ENCODE measurements at places on chromosomes 3 and 15.

GRCh38 chr3:157542711-157543500, 39.7 kb upstream of the VEPH1 start:
- DNase-seq = peak; percentile 75

- peak; percentile 21 for DNase-seq
Observed at GRCh38 chr15:99211926-99212325, 37.5 kb downstream of the TTC23 start.

DNA sequence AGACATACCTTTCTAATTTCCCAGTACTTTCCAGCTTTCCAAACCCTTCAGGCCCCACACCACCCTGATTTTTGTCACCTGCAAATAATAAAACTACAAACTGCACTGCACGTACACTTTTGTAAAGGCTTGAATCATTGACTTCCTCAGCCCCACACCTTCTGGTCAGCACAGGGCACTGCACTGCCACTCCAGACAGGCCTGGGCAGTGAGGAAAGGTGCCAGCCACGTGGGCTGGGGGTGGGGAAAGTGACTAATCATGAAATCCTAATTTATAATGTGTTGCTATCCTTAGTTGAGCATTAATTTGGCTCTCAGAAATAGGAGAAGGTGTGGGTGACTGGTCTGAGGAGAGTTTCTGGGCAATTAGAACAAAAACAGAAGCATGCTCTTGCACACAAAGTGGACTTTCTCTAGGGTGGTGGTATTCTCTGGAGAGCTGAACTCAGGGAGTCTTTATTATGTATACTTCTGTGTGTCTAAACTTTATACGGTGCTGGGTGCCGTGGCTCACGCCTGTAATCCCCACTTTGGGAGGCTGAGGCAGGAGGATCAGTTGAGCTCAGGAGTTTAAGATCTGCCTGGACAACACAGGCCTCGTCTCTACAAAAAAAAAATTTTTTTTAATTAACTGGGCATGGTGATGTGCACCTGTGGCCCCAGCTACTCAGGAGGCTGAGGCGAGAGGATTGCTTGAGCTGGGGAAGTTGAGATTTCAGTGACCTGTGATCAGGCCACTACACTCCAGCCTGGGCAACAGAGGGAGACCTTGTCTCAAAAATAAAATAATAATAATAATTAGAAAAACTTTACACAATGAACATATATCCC, 58.2 kb upstream of the FLNB start:
- DNase-seq = no peak

- no peak for DNase-seq
Observed at GRCh38 chr3:189537135-189537534, 94.1 kb upstream of the TP63 start.

GRCh38 chr3:12049675-12050074, 45.5 kb downstream of the SYN2 start:
- peak; percentile 41 for DNase-seq

GRCh38 chr3:126126811-126127431, 43.0 kb upstream of the SLC41A3 start:
- no peak for DNase-seq

DNA sequence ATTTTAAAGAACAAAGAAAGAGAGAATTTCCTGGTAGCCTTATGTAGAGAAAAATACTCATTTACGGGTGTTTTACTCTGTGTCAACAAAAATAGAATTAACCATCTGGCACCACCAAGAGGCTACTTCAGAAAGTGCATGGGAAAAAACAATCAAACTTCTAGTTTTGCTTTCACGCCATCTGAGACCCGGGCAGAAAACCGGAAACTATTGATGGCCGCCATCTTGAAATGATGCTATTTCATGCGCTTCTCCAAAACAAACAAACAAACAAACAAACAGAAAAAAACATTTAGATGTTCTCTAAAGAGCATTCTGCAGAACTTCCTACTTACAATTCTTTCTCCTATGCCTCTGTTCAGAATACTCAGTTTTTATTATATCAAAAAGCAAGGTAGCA, 49.4 kb upstream of the SYNPR start:
- peak; percentile 51 for DNase-seq

- no peak for DNase-seq
Observed at GRCh38 chr3:53650928-53651661, 156.7 kb downstream of the CACNA1D start.

DNA sequence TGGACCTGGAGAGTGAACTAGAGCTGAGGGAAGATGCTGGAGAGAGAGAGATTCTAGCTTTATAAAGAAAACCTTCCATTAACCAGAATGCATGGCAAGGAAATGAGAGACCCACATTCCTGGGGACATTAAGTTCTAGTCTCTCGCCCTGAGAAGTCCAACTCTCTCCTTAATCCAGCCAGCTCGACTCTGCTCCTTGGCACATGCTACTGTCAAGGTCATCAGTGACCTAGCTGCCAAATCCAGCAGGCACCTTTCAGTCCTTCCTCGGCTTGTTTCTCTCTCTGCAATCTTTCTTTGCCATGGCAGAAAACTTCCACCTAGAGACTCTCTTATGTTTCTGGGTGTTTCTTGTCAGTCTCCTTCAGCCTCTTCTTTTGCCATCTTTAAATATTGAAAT, 40.3 kb downstream of the DGKG start:
- DNase-seq = no peak

- peak; percentile 97 for DNase-seq
Observed at GRCh38 chr3:69791106-69791505, 51.8 kb downstream of the MITF start.

DNA sequence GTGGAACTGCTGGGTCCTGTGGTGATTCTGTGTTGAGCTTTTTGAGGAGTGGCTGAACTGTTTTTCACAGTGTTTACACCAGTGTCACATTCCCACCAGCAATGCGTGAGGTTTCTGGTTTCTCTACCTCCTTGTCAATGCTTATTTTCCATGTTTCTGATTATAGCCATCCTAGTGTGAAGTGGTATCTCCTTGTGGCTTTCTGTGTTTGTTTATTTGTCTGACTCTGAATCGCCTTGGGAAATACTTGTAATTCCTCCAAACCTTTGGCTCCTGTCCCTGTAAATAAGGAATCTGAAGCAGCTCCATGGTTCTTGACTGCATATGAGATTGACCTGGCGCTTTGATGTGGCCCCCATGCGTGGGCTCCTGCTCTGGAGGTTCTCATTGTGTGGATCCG, 20.6 kb downstream of the FAN1 start:
- peak; percentile 85 for DNase-seq

- DNase-seq = peak; percentile 93
Observed at GRCh38 chr3:152466784-152467183, 198.1 kb downstream of the MBNL1 start.

GRCh38 chr3:141608438-141608837, 121.6 kb downstream of the RASA2 start:
- no peak for DNase-seq

Data from choroid plexus epithelial cell (primary cell).